ENCODE measurements at places on chromosomes 7 and 10.

GRCh38 chr7:148733496-148733895 is 34.8 kb downstream of the CUL1 start:
- DNase-seq, result no peak

DNA sequence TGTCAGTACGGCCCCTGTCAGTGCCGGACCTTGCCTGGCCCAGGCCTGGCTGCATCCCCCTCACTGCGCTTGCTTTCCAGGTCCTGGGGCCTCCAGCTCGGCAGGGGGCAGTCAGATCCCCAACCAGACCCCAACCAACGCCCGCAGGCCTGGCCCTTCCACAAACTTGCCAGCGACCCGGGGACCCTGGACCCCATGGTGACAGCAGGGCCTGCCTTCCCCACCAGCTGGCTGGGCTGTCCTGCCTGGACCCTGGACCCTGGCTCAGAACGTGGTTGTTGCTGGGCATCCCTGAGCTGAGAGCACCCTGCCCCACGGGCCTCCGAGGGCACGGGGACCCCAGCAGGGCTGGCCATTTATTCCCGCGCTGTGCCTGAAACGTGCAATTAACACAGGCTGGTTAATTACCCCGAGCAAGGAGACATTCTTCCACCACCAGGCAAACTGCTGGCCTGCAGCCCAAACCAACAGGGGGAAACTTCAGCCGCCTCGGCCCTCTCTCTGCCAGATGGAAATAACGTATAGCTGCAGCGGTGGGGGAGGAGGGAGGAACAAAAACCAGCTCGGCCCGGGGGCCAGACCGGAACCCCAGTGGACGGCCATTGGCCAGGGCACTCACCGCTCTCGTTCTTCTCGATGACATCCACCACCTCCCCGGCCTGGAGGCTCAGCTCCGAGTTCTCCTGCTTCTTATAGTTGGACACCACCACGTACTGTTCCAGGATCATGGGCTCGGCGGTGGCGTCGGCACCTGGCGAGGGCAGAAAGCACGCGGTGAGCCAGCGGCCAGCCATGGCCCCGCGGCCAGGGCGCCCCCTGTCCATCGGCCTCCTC is 167.1 kb downstream of the NEURL1 start:
- no peak for DNase-seq

DNA sequence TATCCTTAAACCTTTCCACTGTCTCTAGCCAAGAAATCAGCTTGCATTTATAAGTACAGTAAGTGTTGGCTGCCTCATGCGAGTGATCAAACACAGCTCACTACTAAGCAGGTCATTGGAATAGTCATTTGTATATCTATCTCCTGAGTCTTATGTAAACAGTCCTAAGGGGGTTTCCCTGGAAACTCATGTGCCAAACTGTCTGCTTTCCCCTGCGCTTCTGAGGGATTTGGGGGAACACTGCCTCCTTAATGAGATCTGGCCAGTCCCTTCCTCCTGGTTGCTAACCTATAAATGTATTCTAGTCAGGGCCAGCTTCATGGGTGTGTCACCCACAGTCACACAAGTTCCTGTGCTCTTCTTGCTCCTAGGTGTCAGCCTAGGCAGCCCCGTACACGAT is 133.1 kb downstream of the CD36 start:
- no peak for DNase-seq

GRCh38 chr7:76216381-76217082 is 14.8 kb downstream of the SRRM3 start:
- DNase-seq, result no peak

GRCh38 chr10:67784474-67784873 is 53.5 kb downstream of the DNAJC12 start:
- no peak for DNase-seq

Measured in central memory CD4-positive, alpha-beta T cell (primary cell).